ENCODE measurements at places on chromosomes 13 and 19.

DNA sequence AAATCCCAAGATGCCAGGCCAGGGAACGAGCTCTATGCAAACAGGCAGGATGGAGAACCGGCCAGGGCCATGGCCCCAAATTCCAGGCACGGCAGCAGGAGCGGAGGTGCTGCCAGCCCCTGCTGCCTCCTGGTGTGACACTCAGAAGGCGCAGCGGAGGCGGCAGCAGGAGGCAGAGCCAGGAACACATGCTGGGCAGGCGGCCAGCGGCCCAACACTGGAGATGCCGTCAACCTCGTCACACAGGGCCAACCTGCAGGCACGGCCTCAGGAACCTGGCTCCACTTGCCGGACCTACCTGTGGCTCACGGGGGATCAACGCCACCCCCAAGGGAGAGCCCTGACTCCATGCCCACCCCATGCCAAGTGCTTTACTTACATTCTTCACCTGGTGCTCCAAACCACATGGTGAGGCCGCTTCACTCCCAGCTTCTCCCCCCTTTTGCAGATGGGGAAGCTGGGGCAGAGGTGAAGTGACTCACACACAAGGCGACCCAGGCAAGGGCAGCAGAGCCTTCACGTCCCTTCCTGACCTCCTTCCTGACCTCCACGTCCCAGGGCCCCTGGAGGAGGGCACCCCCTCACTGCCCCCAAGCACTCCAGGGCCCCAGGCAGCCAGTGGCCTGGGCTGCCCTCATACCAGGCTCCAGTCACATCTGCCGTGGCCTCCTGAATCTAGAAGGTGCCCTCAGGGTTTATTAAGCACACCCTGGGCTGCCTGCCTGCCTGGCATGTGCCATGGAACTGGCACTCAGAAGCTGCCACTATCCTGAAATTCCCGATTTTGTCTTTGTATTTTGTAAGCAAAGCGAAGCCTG lies 43.5 kb downstream of the GGACT start:
- H3K27ac ChIP-seq = no peak overlapping the region
- H3K4me1 ChIP-seq = peaks cover 31% of the 10 kb centered on the region
- no peaks in the 10 kb centered on the region for H3K27me3 ChIP-seq
- no peak for DNase-seq
- H3K4me3 ChIP-seq = no peak overlapping the region
- H3K36me3 ChIP-seq = no peaks in the 10 kb centered on the region

- H3K4me3 ChIP-seq = no peak overlapping the region
- H3K27me3 ChIP-seq = no peaks in the 10 kb centered on the region
- DNase-seq = no peak
- no peaks in the 10 kb centered on the region for H3K36me3 ChIP-seq
Measured at GRCh38 chr13:42595253-42595571, 21.3 kb downstream of the TNFSF11 start.

GRCh38 chr13:113636266-113636963 lies 21.6 kb downstream of the ATP4B start:
- no peak for DNase-seq

- no peak for DNase-seq
- H3K27me3 ChIP-seq = no peaks in the 10 kb centered on the region
- no peaks in the 10 kb centered on the region for H3K36me3 ChIP-seq
Measured at GRCh38 chr19:16860118-16860517, 28.7 kb upstream of the F2RL3 start.

DNA sequence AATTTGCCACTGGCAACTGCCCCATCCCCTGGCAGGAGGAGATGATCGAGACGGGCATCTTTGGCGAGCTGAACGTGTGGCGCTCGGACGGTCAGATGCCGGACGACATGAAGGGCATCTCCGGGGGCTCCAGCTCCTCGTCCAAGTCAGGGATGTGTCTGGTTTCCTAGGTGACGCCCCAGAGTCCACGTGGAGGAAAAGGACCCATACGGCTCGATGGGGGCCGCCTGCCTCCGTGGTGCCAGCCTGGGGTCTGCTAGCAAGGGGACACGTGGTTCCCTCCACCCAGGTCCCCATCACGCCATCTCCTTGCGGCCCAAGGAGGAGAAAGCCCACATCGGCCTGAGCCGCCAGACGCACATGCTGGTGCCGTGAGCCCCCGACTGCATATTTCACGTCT lies 23.8 kb upstream of the TMEM255B start:
- no peaks in the 10 kb centered on the region for H3K27me3 ChIP-seq
- H3K4me3 ChIP-seq = no peak overlapping the region
- no peak overlapping the region for H3K27ac ChIP-seq
- no peaks in the 10 kb centered on the region for H3K4me1 ChIP-seq
- no peak for DNase-seq

GRCh38 chr19:37983153-37983552 lies 76.1 kb downstream of the SIPA1L3 start:
- no peaks in the 10 kb centered on the region for H3K36me3 ChIP-seq
- no peak for DNase-seq
- no peak overlapping the region for H3K4me3 ChIP-seq
- no peaks in the 10 kb centered on the region for H3K27me3 ChIP-seq

- no peaks in the 10 kb centered on the region for H3K36me3 ChIP-seq
- peaks cover 78% of the 10 kb centered on the region for H3K27me3 ChIP-seq
- no peak for DNase-seq
- H3K27ac ChIP-seq = no peak overlapping the region
- H3K4me3 ChIP-seq = no peak overlapping the region
Measured at GRCh38 chr19:1524972-1525325, 1.1 kb downstream of the PLK5 start.
